ENCODE measurements at places on chromosomes 16 and 17.
A peak's percentile ranks its signal among the peaks of the same experiment; 100 is the strongest.

DNA sequence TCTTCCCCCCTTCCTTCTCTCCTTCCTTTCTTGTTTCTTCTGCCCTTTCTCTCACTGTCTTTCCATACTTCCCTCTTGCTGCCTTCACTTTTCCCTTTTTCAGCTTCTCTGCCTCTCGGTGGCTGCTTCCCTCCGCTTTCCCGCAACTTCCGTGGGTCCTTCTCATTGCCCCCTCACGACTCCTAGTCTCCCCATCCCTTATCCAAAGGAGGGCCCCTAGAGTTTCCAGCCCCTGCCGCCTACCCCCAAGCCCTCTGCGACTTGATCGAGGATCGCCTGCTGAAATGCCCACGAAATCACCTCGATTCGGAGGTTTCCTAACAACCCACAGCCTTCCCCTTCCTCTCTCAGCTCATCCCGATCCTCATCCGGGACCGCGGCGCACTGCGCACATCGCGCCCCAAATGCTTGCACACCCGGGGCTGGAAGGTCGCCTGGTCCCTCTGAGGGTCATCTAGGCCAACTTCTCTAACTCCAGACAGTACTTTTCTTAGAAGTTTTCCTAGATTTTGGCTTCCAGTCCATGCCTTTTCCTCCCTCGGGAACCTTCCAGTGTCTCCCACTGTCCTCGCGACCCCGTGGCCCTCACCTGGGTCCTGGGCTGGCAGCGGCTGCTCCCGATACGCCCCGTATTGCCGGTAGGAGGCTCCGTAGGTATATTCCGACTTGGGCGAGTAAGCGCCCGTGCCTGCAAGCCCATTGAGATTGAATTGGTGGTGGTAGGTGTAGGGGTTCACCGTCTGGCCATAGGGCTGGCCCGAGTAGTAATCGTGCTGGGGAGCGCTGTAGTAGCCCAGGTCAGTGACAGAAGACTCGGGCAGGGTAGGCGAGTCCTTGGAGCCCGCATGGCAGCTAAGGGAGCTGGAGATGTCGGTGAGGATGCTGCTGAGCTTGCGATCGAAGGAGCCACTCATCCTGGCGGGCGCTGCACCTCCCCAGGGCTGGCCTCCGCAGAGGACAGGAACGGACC, 654 bp downstream of the DLX3 start:
- DNase-seq, result no peak

- DNase-seq, result peak; percentile 74
Observed at GRCh38 chr16:4328046-4328781, 12.3 kb downstream of the GLIS2 start.

DNA sequence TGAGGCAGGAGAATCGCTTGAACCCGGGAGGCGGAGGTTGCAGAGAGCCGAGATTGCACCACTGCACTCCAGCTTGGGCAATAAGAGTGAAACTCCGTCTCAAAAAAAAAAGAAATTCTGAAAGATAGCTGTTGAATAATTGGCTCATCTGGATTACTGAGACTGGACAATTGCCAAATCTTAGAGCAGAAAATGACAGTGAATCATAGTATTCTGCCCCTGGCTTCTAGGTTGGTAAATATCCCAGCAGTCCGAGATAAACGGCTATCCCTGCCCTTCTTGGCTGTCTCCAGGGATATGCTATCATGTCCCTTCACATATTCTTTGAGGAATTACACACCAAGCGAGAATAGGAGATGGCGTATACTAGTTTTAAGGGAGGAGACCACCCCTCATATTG, 35.5 kb upstream of the METTL16 start:
- no peak for DNase-seq

GRCh38 chr17:5571281-5571680, 13.0 kb downstream of the NLRP1 start:
- no peak for DNase-seq

DNA sequence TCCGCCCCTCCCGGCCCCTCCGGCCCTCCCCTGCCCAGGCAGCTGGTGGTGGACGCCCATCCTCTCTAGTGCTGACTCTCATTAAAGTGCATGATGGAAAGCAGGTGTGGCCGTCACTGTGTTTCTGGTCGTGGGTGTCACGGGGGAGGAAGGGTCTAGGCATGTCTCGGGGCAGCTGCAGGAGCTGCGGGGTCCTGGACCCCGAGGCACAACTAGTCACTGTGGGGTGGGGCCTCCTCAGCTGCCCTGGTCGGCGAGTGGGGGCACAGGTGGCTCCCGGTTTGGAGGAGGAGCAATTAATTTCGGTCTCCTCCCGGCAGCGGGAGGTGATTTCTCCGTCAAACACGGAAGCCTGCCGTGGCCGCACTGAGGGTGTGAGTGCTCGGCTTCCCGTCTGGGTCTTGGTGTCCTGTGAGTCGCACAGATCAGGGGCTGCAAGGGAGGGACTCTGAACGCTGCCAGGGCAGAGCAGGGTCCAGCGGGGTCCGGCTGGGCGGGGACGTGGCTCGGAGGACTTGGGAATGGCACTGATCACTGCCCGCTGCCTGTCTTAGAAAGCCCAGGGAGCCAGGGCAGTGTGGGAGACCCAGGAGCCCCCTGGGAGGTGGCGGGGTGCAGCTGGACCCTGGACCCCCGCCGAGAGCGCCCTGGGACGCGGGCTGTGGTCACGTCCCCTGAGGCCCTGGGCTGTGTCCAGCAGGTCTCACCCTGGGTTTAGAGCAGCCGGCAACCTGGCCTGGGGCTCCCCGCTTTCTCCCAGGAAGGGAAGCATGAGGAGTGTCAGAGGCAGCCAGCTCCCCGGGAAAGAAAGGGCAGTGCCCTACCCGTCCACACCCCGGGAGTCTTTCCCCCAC, 3.3 kb downstream of the TPSD1 start:
- DNase-seq, result peak; percentile 29

GRCh38 chr16:70688246-70688742, 2.4 kb upstream of the MTSS2 start:
- DNase-seq, result no peak

All from KBM-7 (cell line).